GM12892 (cell line): ENCODE measurements at places on chromosomes 7 and 10.

GRCh38 chr10:58436071-58436470 lies 50.9 kb downstream of the TFAM start:
- DNase-seq: no peak

DNA sequence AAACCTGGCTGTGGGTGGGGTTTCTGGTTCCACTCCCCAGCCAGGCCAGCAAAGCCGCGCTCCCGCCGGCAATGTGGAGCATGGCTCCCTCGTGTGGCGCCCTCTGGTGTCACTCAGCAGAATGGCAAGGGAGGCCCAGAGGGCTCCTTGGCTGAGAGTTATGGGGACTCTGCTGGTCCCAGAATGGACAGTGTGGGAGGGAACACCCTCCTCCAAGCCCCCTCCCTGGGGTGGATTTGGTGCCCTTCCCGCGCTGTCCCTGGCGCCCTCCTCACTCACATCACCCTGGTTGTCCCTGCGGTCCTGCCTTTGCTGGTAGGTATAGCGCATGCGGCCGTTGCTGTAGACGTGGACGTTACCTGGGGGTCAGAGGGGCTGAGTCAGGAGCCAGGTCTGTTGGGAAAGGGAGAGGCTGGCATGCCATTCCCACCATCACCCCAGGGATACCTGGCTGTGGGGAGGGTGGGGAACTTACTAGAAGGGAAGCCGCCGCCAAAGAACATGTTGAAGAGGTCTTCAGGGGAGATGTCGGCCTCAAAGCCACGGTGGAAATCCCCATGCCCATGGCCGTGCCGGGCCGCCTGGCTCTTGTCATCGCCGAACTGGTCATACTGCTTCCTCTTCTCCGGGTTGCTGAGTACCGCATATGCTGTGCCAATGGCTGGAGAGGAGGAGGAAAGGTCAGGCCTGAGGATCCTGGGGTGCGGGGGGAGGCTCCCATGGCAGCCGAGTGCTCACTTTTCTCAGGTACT lies 14.0 kb downstream of the DNAJB12 start:
- DNase-seq: peak; percentile 76

DNA sequence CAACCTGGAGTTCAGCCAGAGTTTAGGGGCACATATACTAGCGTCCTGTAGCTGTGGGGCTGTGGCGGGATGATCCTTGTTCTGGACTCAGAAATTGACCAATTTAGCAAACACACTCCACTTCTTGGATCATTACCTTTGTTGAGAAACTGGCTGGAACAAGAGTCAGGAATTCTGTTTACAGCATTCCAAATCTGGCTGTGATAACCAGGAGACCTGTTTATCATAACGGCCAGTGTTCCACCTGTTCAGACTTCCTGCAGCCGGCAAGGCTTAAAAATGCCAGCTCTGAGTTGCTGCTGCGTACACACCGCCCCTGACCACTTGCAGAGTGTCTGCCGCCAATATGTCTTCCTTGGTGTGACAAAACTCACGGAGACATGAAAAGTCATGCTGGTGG lies 64.8 kb downstream of the ARMC3 start:
- no peak for DNase-seq

DNA sequence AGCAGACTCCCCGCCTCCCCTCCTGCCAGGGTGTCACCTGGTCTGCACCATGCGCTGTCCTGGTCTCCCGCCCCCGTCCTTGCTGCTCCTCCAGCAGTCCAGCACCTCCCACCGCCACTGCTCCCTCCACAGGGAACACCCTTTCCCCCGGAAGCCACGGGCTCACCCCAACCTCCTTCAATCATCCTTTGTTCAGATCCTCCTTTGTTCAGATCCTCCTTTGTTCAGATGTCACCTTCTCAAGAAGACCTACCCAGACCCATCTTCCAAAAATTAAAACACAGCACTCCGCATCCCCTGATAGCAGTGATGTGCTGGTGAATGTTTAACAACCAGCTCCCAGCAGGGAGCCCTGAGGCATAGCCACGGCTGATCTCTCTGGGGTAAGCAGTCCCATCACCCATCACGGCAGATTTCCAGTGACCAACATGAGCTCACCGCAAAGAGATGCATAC lies 237.7 kb downstream of the USP6NL start:
- DNase-seq: no peak

GRCh38 chr7:127514499-127514898 lies 70.9 kb downstream of the GCC1 start:
- no peak for DNase-seq

- no peak for DNase-seq
Observed at GRCh38 chr10:36171556-36171952, 529.5 kb upstream of the FZD8 start.

DNA sequence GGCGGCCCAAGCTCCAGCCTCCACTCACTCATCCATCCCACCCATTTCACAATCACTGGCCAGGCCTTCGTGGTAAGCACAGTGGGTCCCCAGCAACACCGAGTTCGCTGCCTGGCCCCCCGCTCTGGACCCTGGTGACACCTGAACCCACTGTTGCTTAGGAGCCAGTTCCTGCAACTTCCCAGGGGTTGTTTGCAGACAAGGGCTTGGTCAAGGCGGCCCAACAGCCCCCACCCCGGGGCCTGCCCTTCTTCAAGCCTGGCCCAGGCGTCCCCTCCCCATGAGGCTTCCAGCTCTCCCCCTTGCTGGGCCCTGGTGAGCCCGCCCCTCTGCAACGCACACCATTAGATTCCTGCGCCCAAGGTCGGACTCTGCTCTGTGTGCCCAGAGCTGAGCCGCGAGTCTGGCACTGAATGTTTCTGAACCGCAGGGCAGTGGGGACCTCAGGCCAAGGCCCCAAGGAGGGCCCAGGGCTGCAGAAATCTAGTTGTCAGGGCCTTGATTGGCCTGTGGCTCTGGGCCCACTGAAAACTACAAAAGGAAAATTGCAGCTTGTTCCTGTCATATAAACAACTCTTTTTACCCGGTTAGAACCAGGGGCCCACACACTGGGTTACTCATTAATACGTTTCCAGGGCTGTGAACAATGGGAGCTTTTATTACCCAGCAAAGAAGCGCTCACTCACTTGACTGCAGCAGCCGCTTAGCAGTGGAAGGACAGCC lies 2.1 kb upstream of the COX19 start:
- no peak for DNase-seq
